Fibroblast of skin of left quadriceps (primary cell): ENCODE measurements at places on chromosomes 13 and 19.

- no peak for DNase-seq
Measured at GRCh38 chr19:19134687-19135158, 3.6 kb downstream of the TMEM161A start.

DNA sequence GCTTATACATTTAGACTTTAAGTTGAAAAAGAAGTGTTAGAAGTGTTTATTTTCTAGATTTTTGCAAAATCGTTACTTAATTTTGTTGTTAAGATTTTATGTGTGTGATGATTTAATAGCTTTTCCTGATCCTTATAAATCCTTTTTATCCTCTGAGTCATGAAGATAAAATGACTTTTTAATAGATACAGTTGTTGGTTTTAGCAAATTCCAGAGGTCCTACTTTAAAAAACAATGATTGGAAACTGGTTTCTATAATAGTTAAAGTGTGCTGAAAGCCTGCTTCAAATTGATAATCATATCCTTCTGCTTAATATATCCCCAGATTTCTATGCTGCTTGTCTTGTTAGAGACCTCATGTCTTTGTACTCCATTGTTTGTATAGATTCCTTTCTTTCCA lies 39.0 kb downstream of the RNASEH2B start:
- peak; percentile 71 for DNase-seq

- DNase-seq, result no peak
Measured at GRCh38 chr13:48426052-48426451, 13.1 kb upstream of the LPAR6 start.

DNA sequence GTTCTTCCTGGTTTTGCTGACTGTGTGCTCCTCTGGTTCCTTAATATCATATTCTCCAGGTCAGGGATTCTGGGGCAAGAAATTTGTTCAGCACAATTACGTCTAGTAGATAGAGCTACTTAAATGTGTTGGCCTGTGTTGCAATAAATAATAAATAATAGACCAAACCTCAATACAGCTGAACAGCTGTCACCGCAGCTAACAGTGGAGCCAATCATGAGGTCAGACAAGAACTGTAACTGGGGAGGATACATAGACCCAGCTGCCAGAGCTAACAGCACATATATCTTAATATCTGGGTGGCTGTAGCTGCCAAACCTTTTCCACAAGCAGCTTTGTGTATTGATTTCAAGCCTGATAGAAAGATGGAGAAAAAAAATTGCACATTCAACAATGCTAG lies 1596.3 kb upstream of the PCDH20 start:
- DNase-seq, result no peak

GRCh38 chr13:51425410-51426042 lies 27.3 kb downstream of the INTS6 start:
- DNase-seq, result peak; percentile 34

DNA sequence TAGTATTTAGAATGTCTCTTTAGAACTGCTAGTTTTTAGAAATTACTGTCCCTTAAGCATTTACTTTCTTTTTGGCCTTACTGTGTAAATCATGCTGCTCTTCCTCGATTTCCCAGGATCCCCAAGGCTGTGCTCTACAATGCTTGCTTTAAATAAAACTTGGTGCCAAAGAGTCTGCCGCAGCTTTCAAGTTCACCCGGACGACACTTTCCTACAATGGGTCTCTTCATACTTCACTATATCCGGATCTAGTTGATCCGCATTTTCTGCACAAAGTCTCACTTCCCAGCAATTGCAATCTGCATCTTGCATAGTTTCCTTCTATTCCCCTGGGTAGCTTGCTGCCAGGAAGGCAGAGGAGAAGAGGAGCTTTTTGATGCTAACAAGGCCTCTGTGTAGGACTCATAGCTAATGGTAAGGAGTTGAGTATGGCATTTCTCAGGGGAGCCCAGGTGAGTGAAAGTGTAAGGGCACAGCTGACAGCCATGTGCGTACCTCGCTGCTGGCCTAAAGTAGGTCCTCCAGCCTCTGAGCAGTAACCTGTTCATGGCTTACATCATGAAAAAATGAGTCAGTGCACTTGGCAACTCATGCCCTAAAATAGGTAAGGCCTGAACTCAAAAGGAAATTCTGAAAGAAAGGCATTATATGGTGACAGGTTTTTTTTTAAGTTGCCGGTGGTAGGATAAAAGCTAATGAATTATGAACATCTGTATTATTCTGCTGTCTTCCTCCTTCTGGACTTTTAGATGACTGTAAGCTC lies 101.6 kb downstream of the ENOX1 start:
- no peak for DNase-seq

GRCh38 chr19:2440515-2440914 lies 13.1 kb upstream of the TIMM13 start:
- DNase-seq, result no peak

- no peak for DNase-seq
Measured at GRCh38 chr19:46404055-46404752, 9.2 kb downstream of the CCDC8 start.

- no peak for DNase-seq
Measured at GRCh38 chr19:6378486-6378885, 2.8 kb upstream of the PSPN start.

GRCh38 chr13:43920965-43921674 lies 41.4 kb downstream of the LACC1 start:
- no peak for DNase-seq
